NCI-H510A treated with DMSO at 0.1 percent for 48 hours (cell line): ENCODE measurements at places on chromosomes 3 and 15.
A peak's percentile ranks its signal among the peaks of the same experiment; 100 is the strongest.

- peak; percentile 32 for DNase-seq
These were observed 239.3 kb downstream of the CPNE4 start for GRCh38 chr3:131795390-131796090.

DNA sequence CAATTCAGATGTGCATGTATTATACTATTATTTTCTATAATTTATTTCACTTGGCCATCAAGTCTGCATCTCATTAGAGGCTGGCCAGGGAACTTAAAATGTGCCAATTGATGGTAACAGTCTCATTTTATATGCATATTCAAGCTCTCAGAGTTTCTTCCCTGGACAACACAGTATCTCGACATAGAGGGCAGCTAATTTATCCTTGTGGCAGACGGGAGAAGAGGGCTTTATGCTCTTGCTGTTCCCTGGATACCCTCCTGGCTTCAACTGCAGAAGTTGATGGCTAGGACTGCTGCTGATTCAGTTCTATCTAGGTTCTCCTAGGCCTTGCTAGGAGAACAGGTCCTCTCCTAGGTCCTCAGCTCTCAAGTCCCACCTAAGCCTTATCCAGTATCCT lies 99.1 kb upstream of the NPHP3 start:
- no peak for DNase-seq

DNA sequence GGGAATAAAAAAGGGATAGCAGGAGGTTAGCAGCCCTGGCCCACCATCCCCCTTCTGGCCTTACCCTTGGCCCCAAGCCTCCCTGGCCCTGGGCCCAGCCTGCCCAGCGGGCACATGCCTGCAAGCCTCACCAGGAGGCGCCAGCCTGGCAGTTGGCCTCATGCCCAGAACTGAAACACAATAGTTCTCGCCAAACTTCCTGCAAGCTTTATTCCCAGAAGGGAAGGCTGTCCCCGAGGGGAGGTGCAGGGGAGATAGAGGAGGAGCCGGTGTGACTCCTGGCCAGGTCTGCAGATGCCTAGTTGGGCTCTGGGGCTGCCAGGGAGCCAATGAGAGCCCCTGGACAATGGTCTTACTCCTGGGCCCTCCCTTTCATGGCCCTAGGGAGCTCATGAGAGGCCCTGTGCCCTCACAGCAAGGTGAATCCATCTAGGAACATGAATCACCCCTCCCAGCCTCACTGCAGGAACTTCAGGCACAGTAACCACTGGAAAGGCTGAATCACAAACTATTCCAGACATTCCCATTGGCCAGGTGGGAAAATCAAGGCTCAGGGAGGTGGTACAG lies 4.0 kb downstream of the CCDC33 start:
- peak; percentile 91 for DNase-seq

GRCh38 chr3:170057550-170057949 lies 19.8 kb downstream of the GPR160 start:
- DNase-seq = no peak

GRCh38 chr3:143831208-143831607 lies 17.1 kb downstream of the SLC9A9 start:
- DNase-seq = no peak

GRCh38 chr15:37616215-37616614 lies 318.2 kb upstream of the TMCO5A start:
- no peak for DNase-seq

GRCh38 chr15:66232267-66232625 lies 21.3 kb downstream of the MEGF11 start:
- DNase-seq = no peak

DNA sequence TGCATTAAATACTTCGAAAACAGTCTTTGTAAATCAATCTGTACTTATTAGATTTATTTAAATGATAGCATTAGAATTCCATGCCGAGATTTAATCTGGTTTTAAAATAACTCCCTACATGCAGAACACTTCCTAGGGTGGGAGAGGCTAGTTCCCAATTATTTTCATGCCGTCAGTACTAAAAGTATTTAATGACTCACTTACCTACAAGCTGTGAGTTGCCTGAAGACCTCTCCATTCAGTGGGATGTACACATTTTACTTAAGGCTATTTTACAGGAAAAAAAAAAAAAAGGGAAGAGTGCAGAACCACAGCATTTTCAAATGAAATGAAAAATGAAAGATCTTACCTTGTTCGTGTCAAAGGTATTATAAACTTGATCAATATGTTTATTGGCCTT lies 469 bp downstream of the GUCA1C start:
- no peak for DNase-seq

GRCh38 chr3:180294282-180295027 lies 257.7 kb upstream of the PEX5L start:
- peak; percentile 46 for DNase-seq

GRCh38 chr3:99532246-99532645 lies 106.1 kb upstream of the COL8A1 start:
- peak; percentile 0 for DNase-seq

- DNase-seq = no peak
These were observed 563.5 kb downstream of the OCA2 start for GRCh38 chr15:27535445-27536129.

GRCh38 chr15:26261966-26262365 lies 398.8 kb upstream of the ATP10A start:
- no peak for DNase-seq

DNA sequence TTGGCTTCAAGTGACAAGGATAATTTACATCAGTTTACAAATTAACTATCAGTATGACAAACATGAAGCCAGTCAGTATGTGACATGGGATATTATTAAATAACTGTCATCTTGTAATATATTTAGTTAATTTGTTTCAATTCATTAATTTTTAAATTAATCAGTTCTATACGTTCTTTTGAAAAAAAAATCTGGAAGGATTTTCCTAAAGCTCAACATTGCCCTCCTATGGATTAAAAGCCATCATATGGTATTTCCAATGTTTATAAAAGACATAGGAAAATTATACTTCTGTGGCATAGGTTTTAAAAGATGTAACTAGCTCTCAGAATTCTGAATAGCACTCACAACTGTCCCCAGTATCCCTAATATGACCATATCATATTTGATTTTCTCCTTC lies 134.4 kb downstream of the PLOD2 start:
- DNase-seq = no peak

DNA sequence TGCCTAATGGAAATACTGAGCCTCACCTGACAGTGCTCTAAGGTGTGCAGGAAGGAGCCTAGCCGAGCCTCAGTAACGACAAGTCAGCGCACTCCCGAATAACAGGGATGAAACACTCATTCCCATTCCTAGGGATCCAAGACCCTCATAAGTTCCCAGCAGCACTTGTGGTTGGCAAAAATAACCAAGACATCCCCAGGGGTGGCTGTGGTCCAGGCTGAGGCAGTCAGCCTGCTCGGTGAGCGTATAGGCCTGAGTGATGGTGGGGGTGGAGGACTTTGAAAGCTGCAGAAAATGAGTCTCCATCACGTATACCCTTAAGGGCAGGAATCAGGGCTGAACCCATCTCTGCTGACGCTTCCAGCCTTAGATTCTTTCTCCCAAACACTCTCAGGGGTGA lies 120.1 kb downstream of the SMAD6 start:
- no peak for DNase-seq

DNA sequence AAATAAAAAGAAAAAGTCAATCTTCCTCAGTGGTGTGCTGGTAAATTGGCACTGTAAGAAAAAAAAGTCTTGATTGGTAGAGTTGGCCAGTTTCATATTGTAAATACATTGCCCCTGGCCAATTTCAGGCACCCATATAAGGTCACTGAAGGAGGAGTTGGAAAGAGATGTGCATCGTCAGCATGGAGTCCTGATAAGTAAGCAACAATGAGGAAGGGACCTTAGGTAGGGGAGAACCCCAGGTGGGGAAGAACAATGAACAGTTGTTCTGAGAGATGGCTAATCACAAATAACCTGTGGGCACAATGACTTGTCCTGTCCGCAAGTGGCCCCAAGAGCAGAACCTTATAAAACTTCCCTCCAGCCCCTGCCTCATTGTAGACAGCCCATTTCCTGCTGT lies 8.6 kb upstream of the CYP8B1 start:
- DNase-seq = no peak

- no peak for DNase-seq
These were observed at the start of gene GPR87 for GRCh38 chr3:151316267-151316991. Gene GPR87 (minus strand): TSS chr3:151316820. CDS start chr3:151300100, 16,720 bp downstream.

GRCh38 chr15:81071120-81071519 lies 63.0 kb upstream of the CFAP161 start:
- DNase-seq = no peak

DNA sequence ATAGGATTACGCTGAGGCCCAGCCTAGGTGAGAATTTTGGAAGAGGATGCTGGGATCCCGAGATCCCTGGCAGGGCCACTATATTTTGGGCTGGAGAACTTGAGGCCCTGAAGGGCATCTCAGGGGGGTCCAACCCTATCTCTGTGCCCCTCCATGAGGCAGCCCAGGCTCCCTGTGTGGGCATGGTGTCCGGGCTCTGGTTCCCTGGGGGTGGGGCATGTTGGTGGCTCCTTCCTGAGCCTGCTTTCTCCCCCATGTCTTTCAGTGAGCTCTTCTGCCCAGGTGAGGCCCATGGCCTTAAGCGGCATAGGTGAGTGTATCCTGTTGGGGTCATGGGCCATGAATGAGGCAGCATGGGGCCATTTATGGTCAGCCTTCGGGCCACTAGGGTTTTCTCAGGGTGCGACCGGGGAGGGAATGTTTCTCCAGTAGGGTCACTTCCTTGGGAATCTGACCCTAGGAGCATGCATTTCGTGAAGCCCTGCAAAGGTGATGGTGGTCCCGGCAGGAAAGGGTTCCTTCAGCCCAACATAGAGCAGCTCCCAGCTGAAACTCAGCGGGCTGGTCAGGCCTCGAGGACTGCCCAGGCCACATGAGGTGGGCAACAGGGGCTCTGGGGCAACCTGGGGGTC lies 191.3 kb downstream of the UBE3A start:
- no peak for DNase-seq
